ENCODE measurements at places on chromosomes 3 and 15.

DNA sequence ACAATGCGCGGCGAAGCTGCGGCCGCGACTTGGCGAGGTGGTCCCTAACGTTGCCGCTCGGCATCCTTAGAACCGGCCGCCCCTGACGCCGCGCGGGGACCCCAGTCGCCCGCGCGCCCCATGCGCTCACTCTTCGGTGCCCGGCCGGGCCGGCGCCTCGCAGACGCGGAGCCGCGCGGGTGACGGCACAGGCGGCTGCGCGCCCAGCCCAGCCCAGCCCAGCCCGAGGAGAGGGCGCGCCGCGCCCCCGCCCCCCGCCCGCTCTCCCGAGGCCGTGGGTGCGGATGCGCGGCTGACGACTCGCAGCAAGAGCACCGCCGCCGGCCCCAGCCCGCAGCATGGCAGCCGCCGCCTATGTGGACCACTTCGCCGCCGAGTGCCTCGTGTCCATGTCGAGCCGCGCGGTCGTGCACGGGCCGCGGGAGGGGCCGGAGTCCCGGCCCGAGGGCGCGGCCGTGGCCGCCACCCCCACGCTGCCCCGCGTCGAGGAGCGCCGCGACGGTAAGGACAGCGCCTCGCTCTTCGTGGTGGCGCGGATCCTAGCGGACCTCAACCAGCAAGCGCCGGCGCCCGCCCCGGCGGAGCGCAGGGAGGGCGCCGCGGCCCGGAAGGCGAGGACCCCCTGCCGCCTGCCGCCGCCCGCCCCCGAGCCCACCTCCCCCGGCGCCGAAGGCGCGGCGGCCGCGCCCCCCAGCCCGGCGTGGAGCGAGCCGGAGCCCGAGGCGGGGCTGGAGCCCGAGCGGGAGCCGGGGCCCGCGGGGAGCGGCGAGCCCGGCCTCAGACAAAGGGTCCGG lies 437 bp downstream of the KLF13 start:
- DNase-seq = peak; percentile 57

DNA sequence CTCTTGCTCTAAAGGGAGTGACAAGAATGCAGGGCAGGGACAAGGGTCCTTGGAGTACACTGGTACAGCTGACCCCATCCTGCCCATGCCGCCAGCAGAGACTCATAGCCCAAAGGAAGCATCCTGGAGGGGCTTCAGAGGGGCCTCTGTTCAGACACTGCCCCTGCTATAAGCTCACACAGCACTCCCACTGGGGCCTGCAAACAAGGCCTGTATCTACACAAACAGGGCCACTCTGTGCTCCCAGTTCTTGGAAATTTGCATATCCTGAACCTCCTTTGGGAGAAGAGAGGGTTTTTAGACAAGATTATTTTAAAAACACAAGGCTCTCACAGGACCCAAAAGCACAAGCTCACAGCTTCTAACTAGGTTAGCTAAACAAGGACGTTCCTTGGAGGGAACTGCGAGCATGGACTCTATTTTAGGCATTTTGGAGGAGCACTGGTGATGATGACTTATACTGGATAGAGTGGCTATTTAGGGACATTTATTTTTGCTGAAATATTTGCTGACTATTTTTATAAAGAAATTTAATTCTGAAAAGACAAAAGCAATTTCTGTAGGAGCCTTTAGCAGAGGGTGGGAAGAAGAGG lies 16.4 kb upstream of the ANKRD34C start:
- DNase-seq = no peak

GRCh38 chr15:74317820-74318375 lies 49.5 kb downstream of the CYP11A1 start:
- DNase-seq = no peak

- no peak for DNase-seq
These were observed 909.2 kb upstream of the EPHA6 start for GRCh38 chr3:95905182-95905581.

- DNase-seq = no peak
These were observed 84.5 kb upstream of the SYNPR start for GRCh38 chr3:63193647-63194046.

DNA sequence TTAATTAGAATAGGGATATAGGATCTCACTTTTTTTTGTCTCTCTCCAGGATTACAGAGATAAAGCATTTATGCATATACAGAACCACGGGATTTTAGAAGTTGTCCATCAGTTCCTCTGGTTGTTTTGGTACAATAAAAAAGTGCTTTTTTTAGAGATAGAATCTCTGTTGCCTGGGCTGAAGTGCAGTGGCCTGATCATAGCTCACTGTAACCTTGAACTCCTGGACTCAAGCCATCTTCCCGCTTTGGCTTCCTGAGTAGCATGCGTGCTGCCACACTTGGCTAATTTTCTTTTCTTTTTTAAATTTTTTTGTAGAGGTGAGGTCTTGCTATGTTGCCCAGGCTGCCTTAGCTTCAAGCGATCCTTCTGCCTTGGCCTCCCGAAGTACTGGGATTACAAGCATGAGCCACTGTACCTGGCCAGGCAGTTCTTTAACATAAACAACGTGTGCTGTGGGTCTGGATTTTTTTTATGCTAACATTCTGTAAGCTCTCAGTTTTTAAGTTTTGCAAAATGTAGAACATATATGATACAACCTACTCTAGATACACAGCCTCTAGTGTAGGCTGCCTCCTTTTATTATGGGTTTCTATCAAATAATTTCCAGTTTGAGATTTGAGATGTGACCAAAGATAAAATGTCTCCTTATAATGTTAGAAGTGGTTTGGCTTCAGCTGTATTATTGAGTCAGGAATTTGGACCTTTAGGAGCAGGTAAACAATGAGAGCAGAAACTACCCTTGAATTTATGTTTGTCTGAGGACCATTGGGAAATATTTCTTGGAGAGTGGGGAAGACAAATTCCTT lies 57.4 kb upstream of the ULK4 start:
- DNase-seq = no peak

DNA sequence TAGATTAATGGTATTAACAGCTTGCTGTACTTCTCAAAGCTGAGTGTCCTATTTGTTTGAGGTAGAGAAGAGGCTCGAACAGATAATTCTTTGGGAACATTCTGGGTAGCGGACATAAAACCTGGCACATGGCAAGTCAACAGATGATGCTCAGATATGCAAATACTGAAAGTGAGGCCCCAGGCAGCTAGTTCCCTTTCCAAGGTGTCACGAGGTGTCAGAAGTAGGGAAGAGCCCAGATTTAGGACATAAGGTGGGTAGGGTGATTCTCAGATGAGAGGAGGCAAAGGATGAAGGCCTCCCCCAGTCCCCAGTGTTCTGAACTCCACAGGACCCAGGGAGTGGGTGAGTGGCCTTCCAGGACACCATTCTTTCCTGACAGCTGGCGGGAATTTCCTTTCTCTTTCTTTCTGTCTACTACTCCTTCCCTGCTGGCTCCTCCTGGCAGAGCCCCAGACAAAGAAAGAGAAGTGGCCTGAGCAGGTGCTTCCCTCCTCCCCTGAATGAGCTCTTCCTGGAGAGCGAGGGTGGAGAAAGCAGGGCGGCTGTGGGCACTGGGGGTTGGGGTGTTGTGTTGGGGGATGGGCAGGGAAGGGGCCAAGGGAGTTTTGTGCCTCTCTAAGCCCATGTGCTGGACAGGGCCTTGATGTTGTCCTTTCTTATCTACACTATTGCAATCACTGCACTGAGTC lies 87.5 kb downstream of the CORO2B start:
- no peak for DNase-seq

DNA sequence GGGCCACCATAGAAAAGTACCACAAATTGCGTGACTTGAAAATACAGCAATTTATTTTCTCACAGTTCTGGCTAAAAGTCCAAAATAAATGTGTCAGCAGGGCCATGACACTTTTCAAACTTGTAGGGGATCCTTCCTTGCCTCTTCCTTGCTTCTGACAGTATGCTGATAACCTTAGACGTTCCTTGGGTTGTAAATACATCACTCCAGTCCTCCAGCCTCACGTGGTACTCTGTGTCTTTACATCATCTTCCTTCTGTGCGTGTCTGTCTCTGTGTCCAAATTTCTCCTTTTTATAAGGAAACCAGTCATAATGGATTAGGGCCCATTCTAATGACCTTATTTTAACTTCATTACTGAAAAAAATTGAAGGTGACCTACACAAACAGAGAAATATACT lies 7.4 kb downstream of the RNF168 start:
- no peak for DNase-seq

DNA sequence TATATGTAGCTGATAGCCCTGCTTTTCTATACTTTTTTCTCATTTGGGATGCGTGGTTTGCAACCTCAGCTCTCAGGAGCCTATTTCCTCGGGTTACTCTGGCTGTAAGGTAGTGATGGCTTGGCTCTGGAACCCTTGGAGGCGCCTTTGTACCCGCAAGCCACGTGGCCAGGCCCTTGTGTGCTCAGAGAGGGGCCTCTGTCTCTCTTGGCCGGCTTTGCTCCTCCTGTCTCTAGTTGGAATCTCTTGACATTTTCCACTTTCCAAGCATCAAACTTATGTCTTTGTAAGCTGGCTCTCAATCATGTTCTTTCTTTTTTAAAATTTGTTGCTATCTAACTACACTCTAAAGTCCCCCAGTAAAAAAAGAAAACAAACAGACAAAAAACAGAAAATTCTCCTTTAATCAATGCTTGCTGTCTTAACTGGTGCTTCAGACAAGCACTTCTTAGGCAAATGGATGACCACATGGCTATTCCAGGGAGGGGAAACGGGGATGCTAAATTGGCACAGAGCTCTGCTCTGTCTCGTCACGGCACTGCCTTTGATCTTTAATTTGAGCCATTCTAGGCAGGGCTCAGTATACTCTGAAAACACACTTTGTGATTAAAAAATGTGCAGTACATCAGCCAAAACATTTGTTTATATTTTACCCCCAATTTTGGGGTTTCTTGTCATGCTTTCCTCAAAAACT lies 180.4 kb upstream of the NR2E3 start:
- DNase-seq = no peak

DNA sequence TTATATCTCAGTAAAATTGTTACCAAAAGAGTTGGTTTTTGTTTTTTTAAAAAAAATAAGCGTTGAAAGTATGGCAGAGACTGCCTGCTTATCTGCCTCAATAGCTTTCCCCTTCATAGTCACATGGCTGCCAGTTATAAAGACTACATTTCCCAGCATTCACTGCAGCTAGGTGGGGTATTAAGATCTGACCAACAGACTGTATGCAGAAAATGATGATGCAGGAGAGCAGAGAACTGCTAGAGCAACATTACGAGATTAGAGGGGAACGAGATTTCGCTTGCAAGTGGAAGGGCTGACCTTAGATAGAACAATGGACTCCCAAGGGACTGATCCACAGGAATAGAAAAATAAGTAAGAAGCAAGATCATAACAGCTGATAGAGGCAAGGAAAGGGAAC lies 14.3 kb downstream of the RHOA start:
- DNase-seq = no peak

DNA sequence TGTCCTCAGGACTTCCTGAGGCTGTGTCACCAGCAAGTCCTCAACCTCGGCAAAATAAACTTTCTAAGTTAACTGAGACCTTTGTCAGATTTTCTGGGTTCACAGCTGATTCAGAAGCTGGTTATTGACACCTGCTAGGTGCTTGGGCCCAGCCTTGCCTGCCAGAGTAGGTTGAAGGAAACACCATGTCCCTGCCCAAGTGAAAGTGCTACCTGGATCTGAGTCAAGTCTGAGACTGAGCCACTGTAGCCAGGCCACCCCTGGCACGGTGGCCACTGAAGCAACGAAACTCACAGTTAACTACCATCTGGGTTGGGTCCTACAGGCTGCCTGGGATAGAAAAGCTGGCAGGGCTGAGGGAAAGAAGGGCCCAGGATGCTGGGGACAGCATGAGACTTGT lies 8.2 kb downstream of the HYAL2 start:
- DNase-seq = no peak

DNA sequence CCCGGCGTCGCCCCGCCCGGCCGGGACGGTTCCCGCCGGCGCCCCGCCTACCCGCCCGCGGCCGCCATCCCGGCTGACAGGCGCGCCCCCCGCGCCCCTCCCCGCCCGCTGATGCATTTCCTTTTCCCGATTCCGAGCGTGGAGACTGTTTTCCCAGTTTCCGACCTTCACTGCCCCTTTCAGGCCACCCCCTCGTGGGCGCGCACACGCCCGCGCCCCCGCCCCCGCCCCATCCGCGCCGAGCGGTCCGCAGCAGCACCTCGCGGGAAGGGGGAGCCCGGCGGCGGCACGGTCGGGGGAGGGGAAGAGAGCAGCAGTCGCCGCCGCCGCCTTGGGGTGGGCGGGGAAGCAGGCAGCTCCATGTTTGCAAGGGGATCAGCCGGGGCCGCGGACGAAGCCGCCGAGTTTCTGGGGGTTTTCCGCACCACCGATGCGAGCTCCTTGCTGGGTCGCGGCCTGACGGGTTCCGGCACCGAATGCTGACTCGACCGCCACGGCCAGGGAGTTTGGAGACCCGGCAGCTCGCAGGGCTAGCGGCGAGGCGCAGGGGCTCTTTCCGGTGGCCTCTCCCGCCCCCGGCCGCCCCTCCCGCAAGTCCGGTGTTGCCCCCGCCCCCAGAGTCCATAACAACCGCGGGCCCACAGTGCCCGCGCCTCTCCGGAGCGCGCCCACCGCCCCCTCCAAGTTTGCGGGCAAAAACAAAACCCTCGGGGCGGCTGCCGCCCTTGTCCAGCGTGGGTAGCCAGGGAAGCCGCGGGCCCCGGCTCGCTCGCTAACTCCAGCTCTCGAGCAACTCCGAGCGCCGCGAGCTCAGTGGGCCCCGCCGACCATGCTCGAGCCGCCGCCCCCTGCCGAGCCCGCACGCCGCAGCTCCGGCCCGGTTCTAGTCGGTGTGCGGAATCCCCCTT lies 3.2 kb upstream of the SIN3A start:
- DNase-seq = peak; percentile 54

GRCh38 chr3:128192131-128192530 lies 38.9 kb downstream of the EEFSEC start:
- no peak for DNase-seq

- no peak for DNase-seq
These were observed 679.9 kb downstream of the NTRK3 start for GRCh38 chr15:87576486-87577176.

DNA sequence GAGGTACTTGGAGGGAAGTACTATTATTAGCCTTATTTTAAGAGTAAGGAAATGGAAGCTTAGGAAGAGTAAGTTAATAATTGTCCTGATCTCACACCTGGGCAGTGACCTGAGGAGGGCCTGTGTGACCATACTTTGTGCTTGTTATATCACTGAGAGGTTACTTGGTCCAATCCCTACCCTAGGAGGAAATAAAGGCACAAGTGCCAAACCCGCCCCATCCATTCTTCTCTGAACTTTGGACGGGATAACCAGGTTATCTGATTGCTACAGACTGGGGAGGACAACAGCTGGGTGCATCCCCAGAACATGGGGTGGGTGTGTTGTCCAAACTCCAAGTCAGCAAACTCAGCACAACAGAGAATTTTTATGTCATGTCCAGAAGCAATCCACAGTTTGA lies 77.7 kb upstream of the NR2E3 start:
- DNase-seq = no peak

DNA sequence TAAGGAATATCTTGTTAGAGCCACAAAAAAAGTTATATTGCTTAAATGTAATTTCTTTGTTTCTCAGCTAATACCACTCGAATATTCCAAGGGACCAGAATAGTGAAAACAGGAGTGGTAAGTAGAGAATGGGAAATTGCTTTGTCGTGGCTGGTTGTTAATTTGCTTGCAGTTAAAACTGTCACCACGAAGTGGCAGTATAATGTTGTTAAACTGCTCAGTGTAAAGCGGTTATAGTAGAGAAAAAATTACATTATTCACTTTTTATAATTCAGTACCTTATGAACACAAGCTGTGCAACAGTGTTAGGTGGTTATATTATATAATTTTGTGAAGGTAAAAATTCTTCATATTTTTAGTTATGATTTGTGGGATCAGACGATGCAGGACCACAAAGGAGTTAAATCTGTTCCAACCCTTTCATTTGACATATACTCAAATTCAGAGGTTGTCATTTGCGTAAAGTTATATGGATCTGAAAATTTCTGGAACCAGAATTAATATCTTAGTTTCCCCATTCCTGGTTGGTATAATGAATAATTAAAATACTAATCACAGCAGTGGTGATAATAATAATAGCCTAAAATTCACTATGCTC lies 171.8 kb downstream of the FEZF2 start:
- no peak for DNase-seq
